CD8-positive, alpha-beta memory T cell (primary cell): ENCODE measurements at places on chromosomes 5 and 9. TPM values are rescaled to one million over a fixed set of nuclear protein-coding genes. Genes with fewer than 3 reads are reported as not detected.

Gene GAPT
- total RNA-seq: not detected

Gene KLF4
- total RNA-seq: 0.37 TPM

Gene PCDHA9
- not detected for total RNA-seq

Gene CAMK2A
- total RNA-seq: not detected

Gene GABRA1
- not detected for total RNA-seq

Gene OGN
- total RNA-seq: not detected

DNA sequence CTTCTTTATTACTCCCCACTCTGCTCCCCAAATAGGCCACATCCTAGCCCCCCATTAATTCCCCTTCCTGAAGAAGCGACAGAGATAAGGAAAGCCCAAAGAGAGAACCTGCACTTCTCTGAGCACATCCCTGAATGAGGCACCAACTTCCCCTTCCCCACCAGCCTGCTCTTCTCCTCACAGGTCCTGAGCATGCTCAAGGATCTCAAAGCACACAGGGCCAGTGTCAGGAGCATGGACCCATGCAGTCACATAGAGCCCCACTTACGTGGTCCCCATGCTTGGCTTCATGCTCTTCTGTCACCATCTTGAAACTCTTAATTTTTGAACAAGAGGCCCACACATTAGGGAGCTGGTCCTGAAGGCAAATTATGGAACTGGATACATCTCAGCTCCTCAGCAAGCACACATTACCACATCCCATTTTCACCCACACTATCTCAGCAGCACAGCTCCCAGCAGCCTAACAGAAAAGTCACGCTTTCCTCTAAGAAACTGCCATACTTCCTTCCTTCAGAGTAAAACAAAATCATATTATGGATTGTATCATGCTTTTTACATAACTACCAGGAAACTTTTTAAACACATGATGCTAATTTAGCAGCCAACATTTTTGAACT, 99.8 kb downstream of the NFIB start:
- H3K4me3 ChIP-seq: no peak overlapping the region
- H3K27ac ChIP-seq: no peak overlapping the region
- H3K36me3 ChIP-seq: no peaks in the 10 kb centered on the region
- no peaks in the 10 kb centered on the region for H3K27me3 ChIP-seq
- no peak for DNase-seq

DNA sequence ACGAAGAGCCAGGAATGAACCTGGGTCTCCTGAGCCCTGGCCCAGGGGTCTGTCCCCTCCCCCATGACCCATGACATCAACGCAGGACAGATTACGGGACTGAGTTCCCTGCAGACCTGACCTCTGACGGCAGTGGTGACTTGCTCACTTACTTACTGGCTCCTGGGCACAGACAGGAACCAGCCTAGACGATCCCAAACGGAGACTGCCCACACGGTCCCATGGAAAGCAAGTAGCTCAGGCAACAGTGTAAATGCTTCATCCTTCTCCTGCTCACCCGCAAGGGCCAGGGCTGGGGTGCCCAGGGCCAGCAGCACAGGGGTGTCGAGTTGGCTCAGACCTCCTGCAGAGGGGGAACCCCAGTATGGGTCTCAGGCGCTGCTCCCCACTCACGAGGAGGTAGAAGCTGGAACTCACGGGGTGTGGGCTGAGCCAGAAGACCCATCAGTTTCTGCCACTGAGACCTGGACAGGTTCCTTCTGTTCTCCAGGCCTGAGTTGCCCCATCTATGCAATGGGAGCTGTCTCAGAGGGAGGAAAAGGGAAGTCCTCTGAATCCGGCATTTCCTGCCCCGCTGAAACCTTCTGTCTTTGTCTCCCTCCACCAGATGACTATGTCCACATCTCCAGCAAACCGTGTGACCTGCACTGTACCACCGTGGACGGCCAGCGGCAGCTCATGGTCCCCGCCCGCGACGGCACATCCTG, 5.6 kb downstream of the ADAMTSL2 start:
- H3K36me3 ChIP-seq: no peaks in the 10 kb centered on the region
- H3K27me3 ChIP-seq: no peaks in the 10 kb centered on the region
- H3K27ac ChIP-seq: no peak overlapping the region
- H3K4me1 ChIP-seq: no peaks in the 10 kb centered on the region
- DNase-seq: no peak

DNA sequence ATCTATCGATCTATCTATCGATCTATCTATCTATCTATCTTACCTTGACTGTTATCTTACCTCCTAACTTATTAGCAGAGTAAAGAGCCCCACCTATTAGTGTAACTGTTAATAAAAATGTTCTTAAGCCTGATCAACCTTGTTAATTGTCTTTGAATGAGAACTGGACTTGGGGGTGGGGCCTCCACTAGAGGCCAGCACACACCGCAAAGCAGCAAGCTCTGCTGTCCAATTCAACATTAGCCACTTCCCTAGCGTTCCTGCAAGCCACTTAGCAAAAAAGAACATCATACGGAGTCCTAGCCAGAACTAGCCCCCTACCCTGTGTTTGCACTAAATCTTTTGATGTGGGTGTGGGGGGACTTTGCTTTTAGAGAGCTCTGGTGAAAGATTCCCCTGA, 515.8 kb downstream of the KDM4C start:
- no peak overlapping the region for H3K27ac ChIP-seq
- no peaks in the 10 kb centered on the region for H3K27me3 ChIP-seq
- DNase-seq: no peak
- no peak overlapping the region for H3K4me3 ChIP-seq
- H3K36me3 ChIP-seq: no peaks in the 10 kb centered on the region
- no peaks in the 10 kb centered on the region for H3K4me1 ChIP-seq

DNA sequence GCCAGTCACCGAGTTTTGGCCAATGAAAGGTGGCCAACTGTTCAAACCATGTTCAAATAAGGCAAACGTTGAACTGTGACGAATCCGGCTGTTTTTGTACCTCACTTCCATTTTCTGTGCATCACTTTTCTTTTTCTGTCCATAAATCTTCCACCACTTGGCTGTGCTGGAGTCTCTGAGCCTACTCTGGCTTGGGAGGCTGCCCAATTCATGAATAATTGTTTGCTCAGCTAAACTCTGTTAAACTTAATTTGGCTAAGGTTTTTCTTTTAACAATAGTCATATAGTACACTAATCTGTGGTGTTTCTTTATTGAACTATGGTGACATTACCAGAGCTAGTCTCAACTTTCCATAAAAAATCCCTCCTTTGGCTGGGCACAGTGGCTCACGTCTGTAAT, 11.3 kb downstream of the NIM1K start:
- H3K27ac ChIP-seq: no peak overlapping the region
- H3K27me3 ChIP-seq: no peaks in the 10 kb centered on the region
- no peak for DNase-seq

DNA sequence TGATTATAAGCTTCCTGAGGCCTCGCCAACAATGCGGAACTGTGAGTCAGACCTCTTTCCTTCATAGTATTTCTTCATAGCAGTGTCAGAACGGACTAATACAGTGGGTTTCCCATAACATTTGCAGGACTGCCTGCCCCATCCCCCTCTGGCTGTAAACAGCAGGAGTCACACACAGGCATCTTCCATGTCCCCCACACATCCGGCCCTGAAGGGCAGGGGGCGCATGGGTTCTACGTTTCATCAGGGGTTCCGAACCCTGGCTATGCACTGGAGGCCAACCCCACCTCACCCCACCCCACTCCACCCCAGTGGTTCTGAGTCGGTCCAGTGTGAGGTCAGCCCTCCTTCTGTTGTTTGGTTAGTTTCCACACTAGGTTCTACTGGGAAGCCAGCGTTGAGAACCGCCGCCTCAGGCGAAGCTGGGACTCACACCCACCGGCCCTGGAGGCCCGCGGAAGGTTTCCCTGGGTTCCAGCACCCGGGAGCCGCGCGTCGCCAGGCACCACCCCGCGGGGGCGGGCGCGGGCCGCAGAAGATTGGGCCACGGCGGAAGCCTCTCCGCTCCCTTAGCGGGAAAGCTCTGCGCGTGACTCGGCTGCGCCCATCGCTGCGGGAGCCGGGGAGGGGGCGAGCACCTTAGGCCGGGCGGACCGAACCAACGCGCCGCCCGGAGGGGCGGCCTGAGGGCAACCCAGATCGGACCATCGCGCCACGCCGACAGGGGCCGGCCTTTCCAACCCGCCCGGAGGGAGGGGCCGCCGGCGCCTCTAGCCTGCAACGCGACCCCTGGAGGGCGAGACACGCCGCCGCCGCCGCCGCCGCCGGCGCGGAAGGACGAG, at the start of gene RUSC2:
Gene RUSC2 (plus strand): TSS at position 799 of the 842 bp plus-strand sequence. CDS start 56,411 bp downstream, outside the sequence.
- DNase-seq: no peak
- peaks cover 4% of the 10 kb centered on the region for H3K27me3 ChIP-seq
- peak within 1 kb of the TSS; percentile 39 for H3K4me3 ChIP-seq
- H3K4me1 ChIP-seq: no peaks in the 10 kb centered on the region
- peak within 1 kb of the TSS; percentile 57 for H3K27ac ChIP-seq

DNA sequence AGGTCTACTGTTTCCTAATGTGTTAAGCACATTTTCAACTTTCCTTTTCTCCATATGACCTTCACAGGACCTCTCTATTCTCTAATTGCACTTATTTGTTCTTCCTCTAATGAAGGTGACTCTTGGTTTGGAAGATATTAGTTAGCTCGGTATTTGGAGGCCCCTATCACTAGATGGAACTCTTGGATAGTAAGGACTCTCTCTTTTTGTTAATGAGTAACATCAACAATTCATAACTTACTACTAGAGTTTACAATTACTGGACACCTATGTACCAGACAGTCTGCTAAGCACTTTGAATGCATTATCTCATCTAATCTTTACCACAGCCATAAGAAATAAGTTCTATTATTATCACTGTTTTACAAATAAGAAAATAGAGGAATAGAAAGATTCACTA, 23.4 kb upstream of the PAM start:
- no peaks in the 10 kb centered on the region for H3K4me1 ChIP-seq
- H3K4me3 ChIP-seq: no peak overlapping the region
- no peak overlapping the region for H3K27ac ChIP-seq
- no peaks in the 10 kb centered on the region for H3K27me3 ChIP-seq
- no peaks in the 10 kb centered on the region for H3K36me3 ChIP-seq
- no peak for DNase-seq

- no peaks in the 10 kb centered on the region for H3K27me3 ChIP-seq
- no peak overlapping the region for H3K4me3 ChIP-seq
- H3K4me1 ChIP-seq: peaks cover 76% of the 10 kb centered on the region
- no peaks in the 10 kb centered on the region for H3K36me3 ChIP-seq
- H3K27ac ChIP-seq: no peak overlapping the region
Measured at GRCh38 chr9:114894609-114895433, 35.6 kb downstream of the TNFSF8 start.

DNA sequence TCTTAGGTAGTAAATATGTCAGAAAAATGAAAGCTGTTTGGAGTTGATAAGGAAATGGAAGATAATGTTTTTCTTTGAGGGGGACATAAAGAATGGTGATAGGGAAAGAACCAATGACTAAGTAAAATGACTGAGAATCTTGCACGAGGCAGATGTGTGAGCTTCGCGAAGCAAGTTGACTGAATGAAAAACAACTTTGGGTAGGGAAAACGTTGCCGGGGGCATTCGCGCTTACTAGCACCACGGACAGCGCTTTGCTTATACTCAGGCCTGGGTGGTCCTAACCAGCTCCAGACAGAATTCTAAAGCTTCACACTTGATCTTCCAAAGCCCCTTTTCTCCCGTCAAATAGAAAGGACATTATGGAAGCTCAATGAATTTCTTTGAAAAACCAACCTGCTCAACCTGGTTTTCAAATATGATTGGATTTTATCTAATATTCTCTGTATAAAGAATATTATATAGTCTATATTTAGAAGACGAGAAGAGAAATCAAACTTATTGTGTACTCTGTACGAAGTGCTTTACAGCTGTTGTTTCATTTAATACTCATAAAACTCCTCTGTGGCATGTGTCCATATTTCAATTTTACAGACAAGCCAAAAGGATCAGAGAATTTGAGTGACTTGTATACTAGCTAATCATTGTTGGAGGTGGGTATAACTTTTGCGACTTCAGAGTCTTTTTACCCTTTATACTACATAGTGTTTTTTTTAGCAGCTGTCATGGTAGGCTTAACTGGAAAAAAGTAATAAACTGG, 1.9 kb upstream of the CDKN2B start:
- peaks cover 18% of the 10 kb centered on the region for H3K27me3 ChIP-seq
- no peak overlapping the region for H3K4me3 ChIP-seq
- H3K4me1 ChIP-seq: peaks cover 13% of the 10 kb centered on the region
- H3K36me3 ChIP-seq: no peaks in the 10 kb centered on the region
- DNase-seq: no peak

GRCh38 chr5:122743261-122743660, 31.6 kb upstream of the SNX2 start:
- no peak overlapping the region for H3K27ac ChIP-seq
- no peaks in the 10 kb centered on the region for H3K27me3 ChIP-seq
- H3K4me3 ChIP-seq: no peak overlapping the region

DNA sequence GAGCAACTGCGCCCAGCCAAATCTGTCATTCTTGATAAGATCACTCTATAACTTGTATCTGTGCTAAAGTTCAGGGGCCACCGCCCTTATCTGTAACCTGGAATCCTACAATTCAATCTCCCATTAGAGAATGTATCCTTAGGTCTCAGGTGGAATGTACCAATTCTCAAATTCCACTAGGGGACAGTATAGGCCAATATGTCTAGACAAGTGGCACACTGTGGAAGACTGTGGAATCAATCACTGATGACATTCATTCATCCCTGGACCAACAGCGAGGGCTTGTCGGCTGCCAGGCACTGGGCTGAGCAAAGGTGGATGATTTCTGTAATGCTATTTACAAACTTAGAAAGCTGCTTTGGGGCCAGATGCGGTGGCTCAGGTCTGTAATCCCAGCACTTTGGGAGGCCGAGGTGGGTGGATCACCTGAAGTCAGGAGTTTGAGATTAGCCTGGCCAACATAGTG, 28.7 kb upstream of the MEGF9 start:
- H3K4me3 ChIP-seq: no peak overlapping the region
- no peak for DNase-seq
- no peaks in the 10 kb centered on the region for H3K4me1 ChIP-seq
- no peaks in the 10 kb centered on the region for H3K36me3 ChIP-seq
- H3K27me3 ChIP-seq: no peaks in the 10 kb centered on the region
- H3K27ac ChIP-seq: no peak overlapping the region

DNA sequence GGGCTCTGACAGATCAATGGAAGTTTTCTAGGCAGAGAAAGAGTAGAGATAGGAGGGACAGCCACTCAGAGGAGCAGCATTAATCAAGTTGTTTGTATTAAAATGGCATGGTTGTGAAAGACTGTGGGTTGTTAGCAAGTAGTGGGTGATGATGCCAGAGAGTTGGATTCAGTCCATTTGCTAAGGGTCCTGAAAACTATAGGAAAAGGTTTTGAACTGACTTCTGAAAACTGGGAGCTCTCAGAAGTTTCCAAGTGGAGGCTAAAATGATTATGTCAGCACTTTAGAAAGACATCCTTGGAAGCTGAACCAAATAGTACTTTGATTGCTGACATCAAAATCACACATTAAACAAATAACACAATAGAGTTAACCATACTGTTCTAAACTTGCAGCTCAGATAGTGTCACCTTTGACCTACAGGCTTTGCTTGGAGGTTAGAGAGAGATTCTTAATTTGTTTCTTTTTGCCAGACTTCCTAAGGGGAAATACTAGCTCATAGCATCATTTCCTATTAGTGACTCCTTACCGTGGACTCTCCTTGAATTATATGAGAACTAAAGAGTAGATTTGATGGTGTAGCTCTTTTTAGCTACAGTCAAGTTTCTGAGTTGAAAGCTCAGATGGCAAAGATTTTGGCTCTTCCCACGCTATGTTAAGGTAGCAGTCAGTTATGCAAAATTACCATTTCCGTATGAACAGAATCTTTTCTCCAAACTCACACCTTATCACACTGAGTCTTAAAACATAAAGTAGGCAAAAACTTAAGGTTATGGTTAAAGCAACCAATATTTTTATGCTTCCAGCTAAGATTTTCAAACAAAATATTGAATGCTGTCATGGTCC, 277.1 kb downstream of the NR3C1 start:
- H3K4me3 ChIP-seq: no peak overlapping the region
- H3K4me1 ChIP-seq: no peaks in the 10 kb centered on the region
- DNase-seq: no peak
- no peaks in the 10 kb centered on the region for H3K36me3 ChIP-seq
